NT2/D1 (cell line): ENCODE measurements at places on chromosomes 7 and 10.

DNA sequence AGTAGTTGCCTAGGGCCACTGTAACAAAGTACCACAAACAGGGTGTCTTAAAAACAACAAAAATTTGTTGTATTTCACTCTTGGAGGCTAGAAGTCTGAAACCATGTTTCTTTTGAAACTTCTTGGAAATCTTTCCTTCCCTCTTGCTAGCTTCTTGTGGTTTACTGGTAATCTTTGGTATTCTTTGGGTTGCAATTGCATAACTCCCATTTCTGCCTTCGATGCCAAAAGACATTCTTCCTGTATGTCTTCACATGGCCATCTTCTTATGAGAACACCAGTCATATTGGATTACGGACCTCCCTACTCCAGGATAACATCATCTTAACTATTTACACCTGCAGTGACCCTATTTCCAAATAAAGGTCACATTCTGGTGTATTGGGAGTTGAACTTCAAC is 357.4 kb downstream of the PPP1R3A start:
- DNase-seq: no peak

GRCh38 chr7:47303695-47304453 is 278.0 kb downstream of the TNS3 start:
- DNase-seq: no peak

- no peak for DNase-seq
Observed at GRCh38 chr7:144454256-144455039, 51.0 kb upstream of the NOBOX start.

- no peak for DNase-seq
Observed at GRCh38 chr7:156778201-156778600, 114.8 kb downstream of the LMBR1 start.

DNA sequence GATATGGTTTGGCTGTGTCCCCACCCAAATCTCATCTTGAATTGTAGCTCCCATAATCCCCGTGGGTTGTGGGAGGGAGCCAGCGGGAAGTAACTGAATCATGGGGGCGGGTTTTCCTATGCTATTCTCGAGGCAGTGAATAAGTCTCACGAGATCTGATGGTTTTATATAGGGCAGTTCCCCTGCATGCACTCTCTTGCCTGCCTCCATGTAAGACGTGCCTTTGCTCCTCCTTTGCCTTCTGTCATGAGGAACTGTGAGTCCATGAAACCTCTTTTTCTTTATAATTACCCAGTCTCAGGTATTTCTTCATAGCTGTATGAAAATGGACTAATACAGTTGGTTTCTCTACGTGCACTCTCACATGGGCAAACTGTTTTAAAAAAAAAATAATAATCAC is 207.7 kb downstream of the SLC25A13 start:
- DNase-seq: no peak

DNA sequence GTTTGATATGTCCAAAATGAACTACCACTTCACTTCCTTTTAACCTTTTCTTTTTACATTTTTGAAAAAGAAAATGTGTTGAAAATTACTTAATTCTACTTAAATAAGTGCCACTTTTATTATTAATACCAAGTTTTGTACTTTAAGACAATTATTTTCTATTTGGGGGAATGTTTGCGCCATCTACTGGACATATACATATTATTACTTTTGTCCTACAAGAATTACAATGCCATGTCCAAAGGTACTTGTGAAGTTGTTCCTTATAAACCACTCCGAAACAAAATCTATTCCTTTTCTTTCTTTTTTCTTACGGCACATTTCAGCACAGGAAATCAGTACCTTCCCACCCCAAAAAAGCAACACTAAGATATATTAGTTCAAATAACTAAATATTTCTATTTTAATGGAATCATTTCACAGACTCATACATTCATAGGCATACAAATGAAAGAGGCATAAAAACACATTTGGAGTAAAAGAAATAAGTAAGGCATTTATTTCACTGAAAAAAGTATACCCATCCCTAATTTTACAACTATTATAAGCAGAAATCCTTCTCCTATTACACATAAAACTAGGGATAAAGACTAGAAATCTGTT is 169.9 kb downstream of the RNF133 start:
- DNase-seq: peak; percentile 48

- no peak for DNase-seq
Observed at GRCh38 chr10:689452-690371, at the start of gene DIP2C. TSS of gene DIP2C (minus strand) at chr10:689668. CDS start at chr10:689578, 90 bp downstream.

DNA sequence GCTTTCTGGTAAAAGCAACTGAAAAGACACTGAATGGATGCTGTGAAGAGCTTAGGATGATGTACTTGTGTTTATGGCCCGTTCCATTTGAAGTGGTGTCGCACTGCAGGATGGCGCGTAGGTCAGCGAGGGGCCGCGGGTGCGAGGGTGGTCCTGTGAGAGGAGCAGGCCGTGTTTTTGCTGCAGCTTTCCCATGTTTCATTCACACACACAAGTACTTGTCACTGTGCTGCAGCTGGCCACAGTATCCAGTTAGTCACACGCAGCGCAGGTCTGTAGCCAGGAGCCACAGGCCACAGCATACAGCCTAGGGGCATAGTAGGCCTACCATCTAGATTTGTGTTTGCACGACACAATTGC is 23.2 kb downstream of the WIPI2 start:
- no peak for DNase-seq

DNA sequence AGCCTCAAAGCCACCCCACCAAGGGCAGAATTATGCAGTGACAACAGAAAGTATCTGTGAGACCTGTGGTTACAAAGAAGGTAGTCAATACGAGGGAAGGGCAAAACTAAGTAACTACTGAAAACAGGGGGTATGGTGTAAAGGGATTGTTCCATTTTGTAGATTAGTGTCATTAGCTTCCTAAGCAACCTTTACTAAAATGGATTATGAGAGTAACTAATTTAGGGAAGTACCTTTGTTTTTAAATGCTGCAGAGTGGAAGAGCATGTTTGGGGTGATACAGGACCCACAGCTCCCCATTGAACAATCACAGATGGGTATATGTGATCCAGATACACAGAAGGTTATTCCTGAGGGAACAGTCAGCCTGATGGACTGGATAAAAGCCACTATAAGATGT is 51.3 kb upstream of the TAC1 start:
- DNase-seq: no peak

DNA sequence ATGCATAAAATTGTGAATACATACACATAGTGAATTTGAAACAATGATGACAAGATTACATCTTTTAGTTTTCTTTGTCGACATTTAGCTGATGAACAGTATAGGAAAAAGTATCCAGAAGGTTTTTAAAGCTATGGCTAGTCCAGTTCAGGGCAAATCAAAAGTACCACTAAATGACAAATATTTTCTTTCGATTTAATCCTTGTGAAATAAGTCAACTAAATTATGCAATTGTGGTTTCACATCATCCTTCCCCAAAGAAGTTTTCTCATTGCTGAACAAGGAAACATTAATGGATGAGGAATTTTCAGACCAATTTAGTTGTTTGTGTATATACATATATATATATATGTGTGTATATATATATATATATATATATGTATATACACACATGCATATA is 774.0 kb downstream of the DNAJB9 start:
- DNase-seq: no peak

GRCh38 chr10:69090685-69091084 is 2.8 kb downstream of the SRGN start:
- no peak for DNase-seq

DNA sequence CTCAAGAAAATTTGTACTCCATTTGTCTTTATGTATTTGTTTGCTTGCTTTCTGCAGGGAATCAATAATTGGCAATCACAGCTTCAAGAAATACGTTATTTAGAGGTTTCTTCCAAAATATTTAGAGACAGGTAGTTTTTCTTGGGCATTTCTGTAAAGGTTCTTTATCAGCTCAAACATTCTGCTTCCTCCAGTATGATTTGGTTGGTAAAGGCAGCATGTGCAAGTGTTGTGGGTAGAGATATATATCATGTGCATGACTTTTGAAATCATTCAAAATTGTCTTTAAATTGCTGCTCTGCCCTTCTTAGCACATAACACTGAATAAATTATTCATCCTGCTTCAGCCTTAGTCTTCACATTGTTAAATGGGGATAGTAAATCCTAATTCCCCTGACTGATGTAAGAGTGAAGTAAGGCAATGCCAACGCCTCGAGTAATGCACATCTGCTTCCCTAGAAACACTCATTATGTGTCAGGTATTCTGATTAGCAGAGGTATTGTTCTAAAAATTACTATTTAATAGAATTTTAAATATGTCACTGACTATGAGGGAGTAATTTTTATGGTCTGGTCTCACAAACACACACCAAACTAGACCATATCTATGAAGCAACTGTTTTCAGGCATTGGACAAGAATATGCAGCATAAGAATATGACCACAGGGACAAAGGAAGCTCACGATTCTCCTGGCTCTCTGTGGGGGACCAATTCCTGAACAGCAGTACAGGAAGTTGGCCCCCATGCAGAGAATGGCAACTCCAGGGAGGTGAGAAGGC is 77.3 kb upstream of the AKR1E2 start:
- DNase-seq: no peak

DNA sequence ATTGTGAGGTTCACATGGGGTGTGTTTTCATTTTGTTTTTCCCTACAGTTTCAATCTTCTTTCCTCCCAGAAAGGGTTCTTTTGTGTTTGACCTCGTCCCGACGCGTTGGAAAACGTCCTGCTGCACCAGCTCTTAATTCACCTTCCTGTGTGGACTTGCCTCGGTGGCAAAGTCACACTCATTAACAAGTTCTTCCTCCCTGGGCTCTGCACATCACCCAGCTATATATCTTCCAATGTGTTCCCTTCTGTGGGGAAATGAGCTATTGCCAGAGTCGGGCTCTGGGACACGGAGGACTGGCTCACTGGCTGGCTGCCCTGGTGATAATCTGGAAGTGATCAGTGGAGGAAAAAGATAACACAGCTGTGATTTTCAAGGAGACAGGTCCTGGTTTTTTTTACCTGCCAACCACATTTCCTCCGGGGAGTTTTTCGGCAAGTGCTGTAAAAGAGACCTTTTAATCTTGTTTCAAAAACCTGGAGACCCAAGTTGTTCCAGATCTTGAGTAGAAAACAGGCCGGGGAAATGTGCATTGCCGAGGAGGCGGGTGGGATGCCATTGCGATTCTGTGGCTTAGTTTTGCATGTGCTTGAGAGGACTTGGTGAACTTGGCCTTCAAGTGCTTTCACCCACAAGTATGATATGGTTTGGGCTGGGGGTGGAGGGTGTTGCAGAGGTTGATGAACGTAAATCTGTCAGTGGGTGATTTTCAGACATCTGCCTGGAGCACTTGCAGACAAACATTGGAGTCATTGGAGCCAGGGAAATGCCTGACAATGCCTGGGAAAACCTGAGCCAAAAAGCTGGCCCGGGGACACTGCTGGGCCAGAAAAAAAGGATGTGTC is 96.5 kb upstream of the CREB5 start:
- DNase-seq: no peak

DNA sequence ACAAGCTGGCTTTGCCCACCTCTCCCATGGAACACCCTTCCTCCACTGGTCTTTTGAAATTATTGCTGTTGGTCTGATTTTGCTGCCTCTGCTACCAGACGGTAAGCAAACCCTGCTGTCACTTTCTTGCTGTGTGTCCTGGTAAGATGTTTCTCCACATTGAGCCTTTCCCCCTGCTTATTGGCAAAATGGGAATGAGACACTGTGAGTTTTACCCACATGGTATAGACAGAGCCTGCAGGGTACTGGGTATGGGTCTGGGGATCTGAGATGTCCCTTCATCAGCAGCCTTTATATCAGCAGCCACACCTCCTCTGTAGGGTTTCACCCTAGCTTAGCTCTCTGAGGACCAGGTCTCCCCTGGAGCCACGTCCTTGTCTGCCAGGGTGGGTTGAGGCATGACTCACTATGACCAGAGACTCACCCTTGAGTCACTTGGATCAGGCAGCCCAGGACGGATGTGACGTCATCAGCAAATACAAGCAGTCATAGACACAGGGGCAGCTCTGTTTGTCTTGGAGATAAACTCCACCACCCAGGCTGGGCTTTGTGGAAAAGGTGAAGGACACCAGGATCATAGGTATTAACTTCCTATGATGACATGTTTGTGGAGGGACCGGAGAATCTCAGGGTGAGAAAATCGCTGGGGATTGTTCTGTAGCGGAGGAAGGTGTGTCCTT is 17.9 kb upstream of the BAIAP2L1 start:
- DNase-seq: no peak

DNA sequence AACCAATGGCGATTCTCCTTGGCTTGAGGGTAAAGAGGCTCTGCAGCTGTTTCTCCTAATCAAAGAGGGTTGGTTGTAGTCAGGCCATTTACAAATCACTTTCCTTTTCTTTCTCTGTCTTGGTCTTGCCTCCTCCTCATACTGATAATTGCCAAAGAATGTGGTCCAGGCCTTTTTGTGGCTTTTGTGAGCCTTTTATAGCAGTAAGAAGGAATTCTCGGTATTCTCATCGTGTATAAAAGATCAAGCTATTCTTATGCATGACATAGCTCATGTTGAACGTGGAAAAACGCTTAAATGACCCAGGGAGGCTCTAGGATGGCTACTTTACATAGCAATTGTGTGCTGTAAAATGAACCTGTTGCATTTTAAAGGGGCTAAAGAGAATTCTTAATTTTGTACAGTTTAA is 62.6 kb downstream of the RBM20 start:
- peak; percentile 39 for DNase-seq

GRCh38 chr10:7275761-7276440 is 134.9 kb downstream of the SFMBT2 start:
- DNase-seq: no peak

- DNase-seq: no peak
Observed at GRCh38 chr7:1974290-1975101, 258.2 kb downstream of the MAD1L1 start.
